ENCODE measurements at places on chromosomes 3 and 15. TPM values are rescaled to one million over a fixed set of nuclear protein-coding genes. Genes with fewer than 3 reads are reported as not detected.

Gene SIDT1
- 0.66 TPM for polyA plus RNA-seq

GRCh38 chr3:43966126-43966525 is 275.4 kb downstream of the ABHD5 start:
- H3K4me3 ChIP-seq: no peak overlapping the region
- H3K36me3 ChIP-seq: no peaks in the 10 kb centered on the region
- no peak overlapping the region for H3K27ac ChIP-seq
- H3K4me1 ChIP-seq: no peaks in the 10 kb centered on the region
- H3K27me3 ChIP-seq: no peaks in the 10 kb centered on the region

Gene CADM2
- polyA plus RNA-seq: 0.12 TPM

- H3K27ac ChIP-seq: no peak overlapping the region
- no peak for DNase-seq
- H3K36me3 ChIP-seq: peaks cover 54% of the 10 kb centered on the region
- no peaks in the 10 kb centered on the region for H3K27me3 ChIP-seq
- peaks cover 18% of the 10 kb centered on the region for H3K4me1 ChIP-seq
Observed at GRCh38 chr15:57263520-57263919, 112.8 kb upstream of the CGNL1 start.

DNA sequence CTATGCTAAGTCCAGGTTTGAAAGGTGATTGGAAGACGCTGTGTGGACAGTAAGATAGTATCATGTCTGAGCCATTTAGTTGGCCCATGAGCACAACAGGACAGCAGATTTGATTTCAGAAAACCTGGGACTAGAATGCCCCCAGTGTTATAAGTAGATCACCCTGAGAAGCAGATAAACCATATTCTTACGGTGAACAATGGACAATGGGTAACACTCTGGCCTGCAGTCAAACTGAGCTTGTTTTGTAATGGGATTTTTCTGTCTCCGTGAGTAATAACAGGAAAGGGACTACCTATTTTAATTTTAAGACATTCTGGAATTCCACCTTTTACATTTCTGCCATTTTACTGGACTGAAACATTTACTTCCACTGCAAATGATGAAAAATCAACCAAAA is 71.5 kb downstream of the LDHAL6B start:
- H3K4me1 ChIP-seq: peaks cover 12% of the 10 kb centered on the region
- DNase-seq: no peak
- no peaks in the 10 kb centered on the region for H3K27me3 ChIP-seq
- no peak overlapping the region for H3K4me3 ChIP-seq

DNA sequence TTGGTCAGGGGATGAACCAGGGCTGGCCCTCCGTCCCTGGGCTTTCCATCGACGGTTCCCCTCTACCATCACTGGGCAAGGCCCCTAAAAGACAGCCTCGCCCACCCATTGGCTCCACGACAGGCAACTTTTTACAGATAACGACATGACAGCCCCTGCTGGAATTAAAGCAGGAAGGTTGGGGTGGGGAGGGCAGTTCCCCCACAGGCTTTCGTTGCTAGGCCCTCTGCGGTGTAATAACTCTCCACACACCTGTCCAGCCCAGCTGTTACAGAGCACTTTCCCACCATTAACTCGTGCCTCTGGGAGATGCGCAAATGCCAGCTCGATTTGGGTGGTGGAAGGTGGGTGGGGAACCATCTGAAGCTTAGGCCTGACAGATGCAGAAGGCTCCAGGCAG is 264.2 kb upstream of the TLE3 start:
- H3K4me3 ChIP-seq: no peak overlapping the region
- H3K36me3 ChIP-seq: no peaks in the 10 kb centered on the region
- peaks cover 35% of the 10 kb centered on the region for H3K27me3 ChIP-seq
- no peak overlapping the region for H3K27ac ChIP-seq
- H3K4me1 ChIP-seq: no peaks in the 10 kb centered on the region

- DNase-seq: no peak
- no peaks in the 10 kb centered on the region for H3K27me3 ChIP-seq
- peaks cover 18% of the 10 kb centered on the region for H3K4me1 ChIP-seq
- no peak overlapping the region for H3K27ac ChIP-seq
- no peaks in the 10 kb centered on the region for H3K36me3 ChIP-seq
Observed at GRCh38 chr15:64713592-64713991, 61.8 kb downstream of the RBPMS2 start.

DNA sequence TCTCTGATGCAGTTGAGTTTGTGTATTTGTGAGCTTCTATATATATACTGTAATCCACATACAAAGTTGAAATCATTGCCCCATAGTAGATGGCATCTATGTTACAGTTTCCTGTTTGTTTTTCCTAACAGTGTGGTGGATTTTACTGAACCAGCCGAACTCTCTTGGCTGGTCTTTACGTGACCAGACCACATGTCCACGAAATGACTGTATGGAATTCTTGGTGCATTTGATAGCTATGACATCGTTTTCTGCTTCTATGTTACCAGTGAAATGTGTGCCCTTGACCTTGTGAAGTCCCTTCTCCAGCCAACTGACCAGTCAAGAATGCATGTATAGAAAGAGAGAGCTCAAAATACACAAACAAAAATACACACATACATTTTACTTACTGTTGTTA is 1.8 kb downstream of the KCNMB2 start:
- no peaks in the 10 kb centered on the region for H3K36me3 ChIP-seq
- DNase-seq: no peak
- H3K27ac ChIP-seq: no peak overlapping the region
- no peaks in the 10 kb centered on the region for H3K4me1 ChIP-seq
- H3K4me3 ChIP-seq: peak overlapping the region; percentile 54
- H3K27me3 ChIP-seq: no peaks in the 10 kb centered on the region

Gene MYO1E
- 16.5 TPM for polyA plus RNA-seq

- H3K27me3 ChIP-seq: no peaks in the 10 kb centered on the region
- H3K4me3 ChIP-seq: no peak overlapping the region
- H3K27ac ChIP-seq: no peak overlapping the region
- no peaks in the 10 kb centered on the region for H3K4me1 ChIP-seq
- no peaks in the 10 kb centered on the region for H3K36me3 ChIP-seq
- no peak for DNase-seq
Observed at GRCh38 chr15:86644339-86644738, 564.7 kb downstream of the AGBL1 start.

Gene CELSR3
- polyA plus RNA-seq: 0.44 TPM

- DNase-seq: no peak
- H3K36me3 ChIP-seq: no peaks in the 10 kb centered on the region
- no peaks in the 10 kb centered on the region for H3K27me3 ChIP-seq
- H3K4me3 ChIP-seq: no peak overlapping the region
- peak overlapping the region; percentile 70 for H3K27ac ChIP-seq
Observed at GRCh38 chr3:66451766-66452165, 49.1 kb downstream of the LRIG1 start.

Gene ASB14
- polyA plus RNA-seq: 2.5 TPM

DNA sequence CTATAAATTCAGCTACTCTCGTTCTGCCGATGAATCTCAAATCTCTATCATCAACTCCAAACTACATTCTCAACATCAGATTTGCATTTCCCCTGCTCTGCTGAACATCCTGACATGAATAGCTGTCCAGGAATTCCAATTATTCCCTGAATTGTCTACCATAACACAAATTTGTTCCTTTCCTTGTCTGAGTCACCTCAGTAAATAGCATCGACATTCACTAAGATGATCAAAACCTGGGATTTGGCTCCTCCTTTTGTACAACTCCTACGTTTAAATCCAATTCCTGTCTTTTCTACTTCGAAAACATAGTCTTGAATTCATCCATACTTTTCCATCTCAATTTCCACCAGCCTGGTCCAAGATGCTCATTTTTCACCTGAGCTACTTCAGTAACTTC is 107.0 kb downstream of the GREM1 start:
- H3K4me1 ChIP-seq: no peaks in the 10 kb centered on the region
- no peak overlapping the region for H3K4me3 ChIP-seq
- H3K27ac ChIP-seq: no peak overlapping the region
- H3K36me3 ChIP-seq: no peaks in the 10 kb centered on the region
- H3K27me3 ChIP-seq: no peaks in the 10 kb centered on the region

GRCh38 chr3:189235214-189235613 is 63.4 kb downstream of the TPRG1 start:
- no peaks in the 10 kb centered on the region for H3K27me3 ChIP-seq
- H3K4me3 ChIP-seq: no peak overlapping the region
- H3K36me3 ChIP-seq: no peaks in the 10 kb centered on the region
- peaks cover 7% of the 10 kb centered on the region for H3K4me1 ChIP-seq
- no peak for DNase-seq

Gene STRIT1
- 4.2 TPM for polyA plus RNA-seq

GRCh38 chr3:138078096-138078495 is 37.3 kb downstream of the DZIP1L start:
- no peak for DNase-seq
- peaks cover 65% of the 10 kb centered on the region for H3K36me3 ChIP-seq
- no peak overlapping the region for H3K27ac ChIP-seq
- no peak overlapping the region for H3K4me3 ChIP-seq
- no peaks in the 10 kb centered on the region for H3K27me3 ChIP-seq
